ENCODE measurements at places on chromosomes 4 and X.

GRCh38 chrX:115372152-115372551 lies 82.6 kb downstream of the LUZP4 start:
- peak; percentile 79 for DNase-seq

DNA sequence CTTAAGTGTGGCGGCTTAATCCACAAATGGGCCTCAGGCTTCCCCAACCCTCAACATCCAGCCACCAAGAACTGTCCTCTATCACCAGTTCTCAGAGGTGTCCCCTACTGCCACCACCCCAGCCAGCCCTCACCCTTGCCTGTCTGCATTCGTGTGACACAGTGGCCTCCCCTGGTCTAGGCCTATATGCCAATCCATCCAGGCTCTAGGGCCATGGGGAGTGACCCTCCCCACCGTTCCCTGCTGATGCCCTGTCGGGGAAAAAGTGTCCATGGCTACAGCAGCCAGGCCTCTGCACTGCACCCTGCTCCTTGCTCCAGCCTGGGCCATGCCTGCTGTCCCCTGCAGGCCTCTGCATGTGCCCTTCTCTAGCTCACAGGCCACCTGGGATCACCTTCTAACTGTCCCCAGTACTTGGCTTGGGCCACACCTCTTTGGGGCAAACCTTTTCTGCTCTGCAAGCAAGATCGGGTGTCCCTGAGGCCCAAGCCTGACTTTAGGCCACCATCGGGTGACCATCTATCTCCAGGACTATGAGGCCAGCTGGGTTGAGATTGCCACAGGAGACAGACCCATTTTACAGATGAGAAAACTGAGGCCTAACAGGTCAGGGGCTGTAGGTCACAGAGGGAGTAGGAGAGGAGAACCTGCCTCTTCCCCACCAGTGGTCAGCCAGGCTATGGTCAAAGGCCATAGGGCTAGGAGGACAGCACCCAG lies 75.8 kb downstream of the JAKMIP1 start:
- no peak for DNase-seq

DNA sequence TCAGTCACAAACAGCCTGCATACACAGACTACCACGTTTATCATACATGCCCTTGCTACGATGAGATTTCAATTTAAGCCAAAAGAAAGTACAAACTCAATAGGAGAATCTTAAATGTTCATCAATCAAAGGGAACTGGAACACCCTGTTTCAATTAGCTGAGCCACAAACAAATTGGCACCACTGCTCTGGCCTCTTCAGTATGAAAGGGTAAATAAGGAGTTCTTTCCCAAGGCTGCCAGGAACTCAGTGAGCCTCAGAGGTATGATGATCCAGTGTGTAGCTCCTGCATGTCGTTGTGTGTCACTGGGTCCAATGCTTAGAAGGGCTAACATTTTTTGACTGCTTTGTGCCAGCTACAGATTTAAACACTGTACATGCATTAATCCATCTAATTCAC lies 5.4 kb downstream of the RNF150 start:
- no peak for DNase-seq

GRCh38 chrX:109952050-109952449 lies 50.9 kb upstream of the TMEM164 start:
- DNase-seq = no peak

DNA sequence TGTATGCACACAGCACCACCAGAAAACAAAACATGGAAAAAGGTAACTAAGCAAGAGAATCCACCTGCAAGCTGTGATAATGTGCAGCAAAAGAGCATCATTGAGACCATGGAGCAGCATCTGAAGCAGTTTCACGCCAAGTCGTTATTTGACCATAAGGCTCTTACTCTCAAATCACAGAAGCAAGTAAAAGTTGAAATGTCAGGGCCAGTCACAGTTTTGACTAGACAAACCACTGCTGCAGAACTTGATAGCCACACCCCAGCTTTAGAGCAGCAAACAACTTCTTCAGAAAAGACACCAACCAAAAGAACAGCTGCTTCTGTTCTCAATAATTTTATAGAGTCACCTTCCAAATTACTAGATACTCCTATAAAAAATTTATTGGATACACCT lies 90.2 kb downstream of the TET2 start:
- no peak for DNase-seq

DNA sequence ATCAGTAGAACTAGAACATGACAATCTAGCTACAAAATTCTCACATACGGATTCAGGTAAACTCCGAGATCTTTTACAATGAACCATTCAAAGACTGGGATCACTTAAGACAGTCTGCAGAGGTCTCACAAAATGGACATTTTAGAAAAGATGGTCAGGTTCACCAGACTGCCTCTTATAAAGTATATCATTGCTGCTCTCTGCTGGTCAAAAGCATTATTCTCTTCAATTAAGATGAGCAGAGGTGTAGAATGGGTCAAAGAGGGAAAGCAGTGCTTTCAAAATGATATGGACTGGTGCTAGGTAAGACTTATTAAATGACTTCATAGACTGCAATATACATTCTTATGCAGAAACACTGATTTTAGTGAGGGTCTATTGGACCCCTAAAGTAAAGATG lies 434.7 kb downstream of the PACRGL start:
- DNase-seq = peak; percentile 3

GRCh38 chrX:20529301-20529700 lies 262.6 kb upstream of the RPS6KA3 start:
- DNase-seq = no peak

DNA sequence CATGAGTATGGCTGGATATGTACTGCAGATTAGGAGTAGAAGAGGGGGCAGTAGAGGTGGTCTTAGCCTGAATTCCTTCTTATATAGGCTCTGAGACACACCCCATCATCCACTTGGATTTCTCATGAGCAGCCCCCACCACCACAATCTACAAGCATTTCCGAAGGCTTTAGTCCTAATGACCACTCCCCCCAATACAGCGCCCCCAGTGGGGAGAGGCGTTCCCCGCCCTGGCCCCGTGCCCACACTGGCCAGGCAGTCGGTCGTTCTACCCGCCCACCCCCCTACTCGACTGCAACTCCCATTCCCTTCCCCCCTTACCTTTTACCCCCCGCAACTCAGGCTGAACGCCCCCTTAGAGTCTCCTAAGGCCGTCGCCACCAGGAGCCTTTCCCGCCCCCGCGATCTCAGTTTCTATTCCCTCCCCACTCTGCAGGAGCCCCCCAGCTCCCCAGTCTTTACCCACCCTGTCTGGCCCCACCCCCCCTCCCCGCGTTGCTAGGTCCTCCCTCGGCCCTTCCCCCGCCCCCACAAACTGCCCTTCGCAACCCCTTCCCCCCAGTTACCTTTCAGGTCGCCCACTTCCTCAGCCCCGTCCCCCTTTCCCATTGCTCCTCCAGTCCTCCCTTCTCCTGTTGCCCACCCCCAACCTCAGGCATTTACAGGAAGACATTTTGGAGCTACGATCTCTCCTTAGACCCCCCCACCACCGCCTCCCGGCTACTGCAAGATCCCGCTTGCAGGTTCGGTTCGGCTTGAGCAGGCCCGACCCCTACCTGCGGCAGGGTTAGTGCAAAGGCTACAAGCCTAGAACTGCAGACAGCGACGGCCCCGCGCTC lies 468 bp downstream of the ZMYM3 start:
- peak; percentile 46 for DNase-seq

DNA sequence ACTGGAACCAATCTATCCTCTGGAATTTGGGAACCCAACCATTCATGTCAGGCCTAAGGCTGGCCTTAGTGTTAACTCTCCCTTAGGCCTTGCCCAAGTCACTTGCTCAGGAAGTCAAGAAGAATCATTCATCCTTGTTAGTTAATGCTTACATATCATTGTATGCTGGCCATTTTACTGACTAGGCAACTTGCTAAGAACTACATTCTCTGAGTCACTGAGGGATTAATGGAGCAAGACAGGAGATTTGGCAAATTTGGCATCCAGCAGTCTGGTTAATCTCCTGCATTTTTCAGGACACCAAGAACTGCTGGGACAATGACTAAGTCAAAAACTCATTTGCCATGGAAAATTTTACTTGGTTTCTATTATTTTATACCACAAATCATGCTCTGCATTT lies 115.8 kb upstream of the DDIT4L start:
- DNase-seq = peak; percentile 49

DNA sequence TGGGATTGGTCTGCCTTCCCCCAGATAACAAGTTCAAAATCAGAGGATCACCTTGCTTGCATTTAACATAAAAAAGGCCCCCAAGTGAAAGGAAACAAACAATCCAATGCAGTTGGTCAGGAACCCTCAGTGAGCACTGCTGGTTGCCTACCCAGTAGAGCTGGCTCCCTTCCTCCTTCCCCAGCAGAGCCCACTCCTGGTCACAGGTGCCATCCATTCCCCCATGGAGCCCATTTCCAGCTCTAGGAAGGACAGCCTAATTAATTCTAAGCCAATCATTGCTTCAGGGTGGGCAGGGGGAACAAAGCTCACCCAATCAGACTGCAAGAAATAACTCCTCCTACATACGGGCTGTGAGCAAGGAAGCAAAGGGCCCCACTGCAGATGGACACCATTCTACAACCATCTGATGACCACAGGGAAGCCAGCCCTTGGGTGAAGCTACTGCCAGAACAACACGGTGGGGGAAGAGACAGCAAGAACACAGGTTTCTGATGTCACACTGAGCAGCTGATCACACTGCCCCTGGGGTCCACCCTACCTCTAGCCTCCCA lies 86.5 kb downstream of the SH3KBP1 start:
- no peak for DNase-seq

DNA sequence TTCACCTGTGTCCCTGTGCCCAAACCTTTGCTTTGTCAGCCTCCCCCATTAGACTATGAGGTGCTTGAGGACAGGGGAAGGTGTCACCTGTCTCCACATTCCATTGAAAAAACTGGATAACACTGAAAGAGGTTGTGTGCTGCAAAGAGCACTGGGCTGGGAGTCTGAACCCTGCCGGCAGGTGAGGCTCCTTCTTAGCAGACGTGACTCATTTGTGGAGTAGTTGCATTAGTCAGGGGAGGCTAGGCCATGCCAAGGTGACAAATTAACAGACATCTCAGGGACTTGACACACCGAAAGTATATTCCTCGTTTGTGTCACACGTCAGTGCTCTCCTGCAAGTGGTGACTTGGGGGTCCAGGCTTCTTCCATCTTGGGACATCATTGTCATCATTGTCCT lies 95.9 kb upstream of the STX18 start:
- no peak for DNase-seq

DNA sequence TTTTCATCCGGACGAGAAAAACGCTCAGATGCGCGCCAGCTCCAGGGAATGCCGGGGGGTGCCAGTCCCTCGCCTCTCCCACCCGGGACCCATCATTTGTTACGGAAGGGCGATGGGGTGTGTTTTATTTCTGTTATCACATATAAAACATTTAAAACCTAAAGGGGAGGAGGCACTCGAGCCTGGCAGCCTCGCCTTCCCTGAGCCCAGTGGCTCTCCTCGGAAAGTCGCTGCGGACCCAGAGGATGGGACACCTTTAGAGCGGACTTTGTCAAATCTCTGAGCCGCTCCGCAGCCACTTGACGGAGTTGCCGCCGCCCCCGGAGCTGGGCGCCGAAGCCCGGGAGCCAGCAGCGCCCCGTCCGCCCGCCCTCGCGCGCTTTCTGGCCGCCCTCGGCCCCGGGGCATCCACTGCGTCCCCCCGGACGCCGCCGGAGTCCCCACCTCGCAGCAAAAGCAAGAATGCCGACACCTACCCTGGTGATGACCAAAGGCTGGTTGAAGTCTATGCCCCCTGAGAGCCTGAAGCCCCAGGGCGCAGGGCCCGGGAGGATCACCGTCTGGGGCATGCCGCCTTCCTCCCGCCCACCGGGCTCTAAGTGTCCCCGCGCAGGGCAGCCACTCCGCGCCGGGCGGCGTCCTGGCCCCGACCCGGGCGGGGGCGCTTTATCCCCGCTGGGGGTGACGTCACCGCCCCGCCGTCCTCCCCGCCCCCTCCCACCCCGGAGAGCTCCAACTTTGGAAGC lies at the start of gene PDLIM3:
TSS of gene PDLIM3 (minus strand) at position 642 of the 746 bp plus-strand sequence. CDS start at position 569, 73 bp downstream.
- DNase-seq = peak; percentile 51

DNA sequence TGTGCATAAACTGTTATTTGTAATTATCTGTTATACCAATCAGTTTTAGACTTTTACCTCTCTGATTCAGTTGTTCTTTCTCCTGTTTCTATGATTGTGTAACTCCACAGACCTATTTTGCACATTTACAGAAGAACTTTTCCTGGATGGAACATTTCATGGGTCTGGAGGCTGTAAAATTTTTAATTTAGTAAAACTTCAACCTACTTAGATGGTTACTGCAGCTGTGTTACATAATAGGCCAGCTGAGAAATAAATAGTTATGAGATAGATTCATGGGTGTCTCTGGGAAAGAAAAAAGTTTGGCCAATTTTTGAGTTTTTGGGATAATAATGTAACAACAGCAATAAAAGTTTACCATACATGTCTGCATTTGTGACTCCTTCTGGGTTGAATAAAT lies 253.5 kb downstream of the ARHGAP24 start:
- DNase-seq = no peak

- no peak for DNase-seq
These were observed 12.3 kb upstream of the DDX53 start for GRCh38 chrX:22987452-22987851.

DNA sequence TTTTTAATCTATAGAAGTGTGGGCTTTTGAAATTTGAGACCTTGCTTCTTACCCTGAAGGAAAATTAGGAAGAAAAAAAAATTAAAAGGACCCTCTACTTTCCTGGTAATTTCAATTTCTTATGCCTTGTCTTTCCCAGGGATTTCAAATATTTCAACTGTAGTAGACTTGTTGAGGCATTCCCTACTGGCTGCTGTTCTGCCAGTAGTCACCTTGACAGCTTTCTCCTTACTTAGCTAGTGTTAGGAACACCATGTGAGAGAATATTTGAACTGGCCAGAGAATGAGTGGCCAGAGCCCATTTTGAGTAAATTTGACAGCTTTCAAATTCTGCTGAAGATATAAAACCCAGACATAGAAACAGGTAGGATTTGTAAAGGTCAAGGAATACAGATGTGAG lies 24.0 kb upstream of the GBA3 start:
- peak; percentile 3 for DNase-seq

DNA sequence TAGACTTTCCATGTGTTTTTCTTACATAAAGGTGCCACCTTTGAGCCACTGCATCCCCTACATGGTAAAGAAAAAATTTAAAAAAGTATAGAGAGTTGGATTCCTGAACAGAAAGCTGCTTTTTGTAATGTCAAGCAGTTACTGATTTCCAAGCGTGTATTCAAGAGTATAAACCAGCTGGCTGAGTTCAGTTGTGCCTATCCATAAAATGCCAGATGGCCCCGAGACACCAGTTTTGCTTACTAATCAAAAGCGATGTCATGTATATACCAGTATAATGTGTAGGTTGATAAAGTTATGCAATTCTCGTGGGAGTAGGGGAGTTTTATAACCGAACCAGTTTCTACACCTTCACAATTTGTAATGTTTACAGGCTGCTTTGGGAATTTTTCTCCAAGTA lies 26.2 kb upstream of the PNPLA4 start:
- no peak for DNase-seq

GRCh38 chr4:73603271-73603710 lies 16.9 kb downstream of the RASSF6 start:
- peak; percentile 13 for DNase-seq

- peak; percentile 19 for DNase-seq
These were observed 22.7 kb upstream of the PGRMC2 start for GRCh38 chr4:128310266-128310697.

Measured in fibroblast of skin of back (primary cell).